ACHN (cell line): ENCODE measurements at places on chromosomes 2 and 18.

GRCh38 chr2:160660741-160661140 is 167.1 kb upstream of the RBMS1 start:
- no peak for DNase-seq

DNA sequence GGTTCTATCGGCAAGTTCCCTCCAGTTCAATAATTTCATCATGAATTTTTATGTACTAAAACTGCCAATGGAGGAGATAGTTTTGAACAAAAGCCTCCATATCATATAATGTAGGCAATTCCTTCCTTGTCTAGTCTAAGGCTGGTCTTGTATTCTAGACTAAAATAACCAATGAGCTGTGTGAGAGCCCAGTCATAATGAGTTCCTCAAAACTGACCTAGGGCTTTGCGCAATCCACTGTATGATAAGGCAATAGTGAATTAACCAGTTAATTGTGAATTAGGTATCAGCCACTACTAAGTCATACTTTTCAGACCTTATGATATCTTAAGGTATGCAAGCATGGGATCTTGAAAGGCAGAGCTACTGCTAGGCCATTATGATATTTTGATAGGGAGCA is 7.6 kb upstream of the UXS1 start:
- no peak for DNase-seq

DNA sequence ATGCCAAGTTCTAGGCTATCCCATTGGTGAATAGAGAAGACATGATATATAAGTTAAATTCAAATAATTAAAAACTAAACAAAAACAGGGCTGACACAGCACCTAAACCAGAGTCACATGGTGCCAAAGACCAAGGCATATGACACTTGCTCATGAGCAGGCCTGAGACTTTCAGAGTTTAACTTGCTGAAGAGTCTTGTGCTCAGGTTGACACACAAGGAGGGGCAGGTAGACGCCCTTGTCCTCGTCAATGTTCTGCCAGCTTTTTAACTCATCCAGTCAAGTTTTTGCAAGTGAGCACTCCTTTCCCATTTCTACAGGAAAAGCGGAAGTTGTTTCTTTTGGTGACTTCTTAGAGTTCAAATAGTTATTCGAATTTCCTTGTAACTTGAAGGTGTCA is 289.7 kb downstream of the CYRIA start:
- DNase-seq, result no peak

GRCh38 chr2:74096052-74096451 is 51.7 kb downstream of the BOLA3 start:
- no peak for DNase-seq

DNA sequence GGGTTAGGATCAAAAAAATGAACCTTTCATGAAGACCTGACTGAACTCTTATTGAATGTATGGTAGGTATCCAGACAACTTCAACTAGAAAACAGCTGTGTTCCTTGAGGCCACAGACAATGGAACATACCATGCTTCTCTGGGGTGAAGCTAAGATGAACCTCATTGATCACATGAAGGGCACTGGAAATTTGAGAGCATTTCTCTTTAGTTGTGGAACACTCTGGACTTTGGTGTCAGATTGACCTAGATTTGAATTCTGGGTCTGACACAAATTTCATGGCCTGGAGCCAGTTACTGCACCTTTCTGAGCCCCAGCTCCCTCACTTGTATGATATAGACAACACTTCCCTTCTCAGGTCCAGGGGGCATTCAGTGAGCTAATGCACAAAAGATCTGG is 411.2 kb upstream of the ID2 start:
- DNase-seq, result no peak

DNA sequence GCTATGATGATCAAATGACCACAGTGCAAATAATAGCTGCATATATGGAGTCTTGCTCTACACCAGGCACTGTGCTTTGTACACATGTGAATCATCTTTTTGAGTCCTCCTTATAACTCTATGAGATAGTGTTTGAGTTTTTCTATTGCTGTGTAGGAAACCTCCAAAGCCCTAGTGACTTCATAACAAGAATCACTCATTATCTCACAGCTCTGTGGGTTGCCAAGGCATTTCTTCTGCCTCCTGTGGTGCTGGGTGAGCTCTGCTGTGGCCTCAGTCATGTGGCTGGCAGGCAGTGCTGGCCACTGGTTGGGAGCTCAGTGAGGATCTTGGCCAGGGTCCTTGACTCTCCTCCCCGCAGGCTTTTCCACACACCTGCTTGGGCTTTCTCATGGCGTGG is 153.4 kb downstream of the CAPN13 start:
- DNase-seq, result no peak
